Tibial artery (tissue), 4 donors: ENCODE measurements at places on chromosomes 7 and 10.

DNA sequence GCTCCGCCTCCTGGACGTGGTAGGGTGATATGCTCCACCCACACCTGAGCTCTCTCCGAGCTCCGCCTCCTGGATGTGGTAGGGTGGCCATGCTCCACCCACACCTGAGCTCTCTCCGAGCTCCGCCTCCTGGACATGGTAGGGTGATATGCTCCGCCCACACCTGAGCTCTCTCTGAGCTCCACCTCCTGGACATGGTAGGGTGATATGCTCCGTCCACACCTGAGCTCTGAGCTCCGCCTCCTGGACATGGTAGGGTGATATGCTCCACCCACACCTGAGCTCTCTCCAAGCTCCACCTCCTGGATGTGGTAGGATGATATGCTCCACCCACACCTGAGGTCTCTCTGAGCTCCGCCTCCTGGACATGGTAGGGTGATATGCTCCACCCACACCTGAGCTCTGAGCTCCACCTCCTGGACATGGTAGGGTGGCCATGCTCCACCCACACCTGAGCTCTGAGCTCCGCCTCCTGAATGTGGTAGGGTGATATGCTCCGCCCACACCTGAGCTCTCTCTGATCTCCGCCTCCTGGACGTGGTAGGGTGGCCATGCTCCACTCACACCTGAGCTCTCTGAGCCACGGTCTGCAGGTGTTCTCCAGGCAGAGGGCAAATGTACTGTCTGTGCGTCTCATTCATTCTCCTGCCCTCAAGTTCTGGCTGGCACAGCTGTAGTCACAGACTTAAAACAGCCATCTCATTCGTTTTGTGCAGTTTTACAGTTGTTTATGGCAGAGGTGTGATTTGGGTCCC lies 252.4 kb downstream of the DIP2C start:
- peaks cover 19% of the 10 kb centered on the region for H3K36me3 ChIP-seq
- H3K27ac ChIP-seq, result no peak overlapping the region
- H3K27me3 ChIP-seq, result no peaks in the 10 kb centered on the region

DNA sequence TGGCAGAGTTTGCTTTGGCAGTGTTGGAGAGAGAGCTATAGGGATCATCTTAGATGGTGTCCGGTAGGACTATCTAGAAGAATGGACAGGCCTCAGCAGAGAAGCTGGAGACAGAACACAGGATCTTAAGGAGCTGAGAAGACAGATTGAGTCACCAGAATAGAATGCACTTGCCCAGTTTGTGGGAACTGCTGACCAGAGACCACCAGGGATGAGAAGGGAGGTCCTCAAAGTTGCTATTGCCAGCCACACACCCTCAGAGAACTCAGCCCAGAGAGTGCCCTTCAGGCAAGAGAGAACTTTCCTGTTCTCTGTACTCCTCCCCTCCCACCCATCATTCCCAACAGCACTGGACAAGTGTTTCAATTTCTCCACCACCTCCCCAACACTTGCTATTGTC lies 25.3 kb upstream of the GALNT11 start:
- no peaks in the 10 kb centered on the region for H3K36me3 ChIP-seq
- H3K4me3 ChIP-seq, result no peak overlapping the region
- no peak overlapping the region for H3K27ac ChIP-seq
- no peaks in the 10 kb centered on the region for H3K4me1 ChIP-seq

DNA sequence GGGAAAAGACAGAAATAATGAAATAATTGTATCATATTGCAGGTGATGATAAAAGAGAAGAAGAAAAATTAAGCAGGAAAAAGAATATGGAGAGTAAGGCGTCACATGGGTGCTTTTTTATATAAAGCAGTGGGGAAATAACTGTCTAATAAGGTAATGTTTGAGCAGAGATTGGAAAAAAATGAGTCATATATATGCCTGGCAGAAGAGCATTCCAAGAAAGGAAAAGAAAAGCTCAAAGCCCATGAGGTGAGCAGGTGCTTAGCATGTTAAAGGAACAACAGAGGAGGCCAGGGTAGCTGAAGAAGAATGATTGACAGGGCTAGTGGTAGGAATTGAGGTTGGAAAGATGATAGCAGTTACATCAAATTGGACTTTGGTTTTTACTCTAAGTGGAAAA lies 739.5 kb downstream of the SORCS1 start:
- H3K36me3 ChIP-seq, result no peaks in the 10 kb centered on the region
- H3K27me3 ChIP-seq, result no peaks in the 10 kb centered on the region
- DNase-seq, result no peak
- no peak overlapping the region for H3K4me3 ChIP-seq
- no peak overlapping the region for H3K27ac ChIP-seq

- DNase-seq, result no peak
- H3K4me3 ChIP-seq, result no peak overlapping the region
- peaks cover 5% of the 10 kb centered on the region for H3K4me1 ChIP-seq
- no peak overlapping the region for H3K27ac ChIP-seq
Measured at GRCh38 chr7:42674541-42674940, 237.3 kb downstream of the C7orf25 start.

GRCh38 chr7:117324960-117325359 lies 2.1 kb upstream of the WNT2 start:
- no peaks in the 10 kb centered on the region for H3K36me3 ChIP-seq
- H3K4me1 ChIP-seq, result no peaks in the 10 kb centered on the region
- H3K4me3 ChIP-seq, result peak overlapping the region; percentile 50

DNA sequence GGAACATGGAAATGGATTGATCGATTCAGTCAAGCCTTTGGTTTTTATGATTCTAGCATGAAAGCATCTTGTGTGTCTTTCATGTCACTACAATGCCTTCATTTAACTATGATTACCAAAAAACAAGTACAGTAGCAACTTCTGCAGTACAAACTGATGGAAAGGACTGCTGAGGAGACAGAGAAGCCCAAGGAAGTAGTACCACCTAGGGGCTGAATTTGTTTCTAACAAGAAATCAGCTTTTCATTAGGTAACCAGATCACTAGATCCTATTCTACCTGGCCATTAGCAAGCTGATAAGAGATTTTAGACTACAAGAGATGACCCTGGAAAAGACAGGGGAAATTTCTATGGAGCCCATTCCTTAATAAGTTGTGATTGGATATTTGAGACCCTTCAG lies 3.2 kb upstream of the IFIT1 start:
- DNase-seq, result no peak
- H3K36me3 ChIP-seq, result no peaks in the 10 kb centered on the region
- H3K4me1 ChIP-seq, result peaks cover 14% of the 10 kb centered on the region
- H3K27ac ChIP-seq, result no peak overlapping the region

- H3K27me3 ChIP-seq, result no peaks in the 10 kb centered on the region
- no peaks in the 10 kb centered on the region for H3K4me1 ChIP-seq
- no peak overlapping the region for H3K4me3 ChIP-seq
- no peak overlapping the region for H3K27ac ChIP-seq
- no peak for DNase-seq
Measured at GRCh38 chr10:103930449-103930848, 12.5 kb upstream of the STN1 start.

DNA sequence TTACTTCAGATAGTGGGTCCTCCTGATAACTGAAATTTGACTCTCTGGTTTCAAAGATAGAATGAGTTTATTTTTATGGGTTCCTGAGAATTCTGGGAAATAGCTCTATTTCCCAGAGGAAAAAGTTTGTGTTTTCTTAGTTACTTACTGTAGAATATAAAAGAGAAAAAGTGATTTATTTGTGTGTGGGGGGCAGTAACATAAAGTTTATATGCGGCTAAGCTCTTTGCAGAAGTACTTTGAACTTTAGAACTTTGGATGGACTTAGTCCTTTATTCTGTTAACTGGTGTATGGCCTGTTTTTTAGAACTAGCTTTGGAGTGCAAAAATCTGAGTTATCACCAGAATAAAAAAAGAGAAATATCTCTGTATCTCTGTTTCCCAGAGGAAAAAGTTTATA lies 157.1 kb downstream of the BBS9 start:
- peaks cover 10% of the 10 kb centered on the region for H3K4me1 ChIP-seq
- no peaks in the 10 kb centered on the region for H3K36me3 ChIP-seq
- no peak overlapping the region for H3K27ac ChIP-seq
- no peak overlapping the region for H3K4me3 ChIP-seq
